ENCODE measurements at places on chromosomes 16 and 17.

- DNase-seq: no peak
Observed at GRCh38 chr16:24773771-24774427, 44.4 kb downstream of the TNRC6A start.

DNA sequence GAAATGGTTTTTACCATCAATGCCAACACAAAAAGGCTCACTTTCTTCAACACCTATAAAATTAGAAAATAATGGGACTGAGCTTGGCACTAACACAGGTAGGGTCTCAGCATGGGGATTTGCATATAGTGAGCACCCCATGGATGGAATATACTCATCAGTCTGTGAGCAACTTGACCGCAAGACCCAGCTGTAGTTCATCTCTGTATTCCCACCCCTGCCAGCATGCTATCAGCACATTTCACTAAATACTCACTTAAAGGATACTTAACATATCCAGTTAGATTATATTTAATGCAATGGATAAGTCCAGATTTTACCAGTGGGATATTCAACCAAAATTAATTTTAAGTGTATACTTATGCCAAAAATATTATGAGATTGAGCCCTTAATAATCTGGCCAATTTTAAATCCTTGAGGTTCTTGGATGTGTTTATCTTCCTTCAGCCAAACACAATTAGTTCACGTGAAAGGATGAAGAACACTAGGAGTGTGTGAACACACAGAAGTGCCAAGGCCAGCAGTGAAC, 66.7 kb downstream of the C16orf95 start:
- no peak for DNase-seq

- no peak for DNase-seq
Observed at GRCh38 chr16:80317599-80318037, 223.2 kb upstream of the DYNLRB2 start.

- no peak for DNase-seq
Observed at GRCh38 chr17:61381537-61381936, 18.1 kb upstream of the TBX2 start.

GRCh38 chr17:49729069-49729468, 21.3 kb upstream of the SLC35B1 start:
- no peak for DNase-seq

DNA sequence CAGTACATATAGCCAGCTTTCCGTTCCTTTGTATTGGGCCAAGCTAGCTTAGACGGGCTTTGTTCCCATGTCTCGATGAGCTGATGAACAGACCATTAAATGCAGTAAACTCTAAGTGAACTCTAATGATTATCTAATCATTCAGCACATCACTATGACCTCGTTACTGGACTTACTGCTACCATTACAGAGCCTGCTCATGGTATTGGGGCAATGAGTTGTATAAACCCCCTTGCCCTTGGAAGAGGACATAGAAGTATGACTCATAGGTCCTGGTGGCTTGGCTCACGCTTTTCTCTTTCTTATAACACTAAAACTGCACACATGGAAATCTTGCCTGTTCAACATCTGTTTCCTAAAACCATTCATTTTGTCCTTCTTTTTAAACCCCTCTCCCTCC, 93.6 kb upstream of the DYNLRB2 start:
- DNase-seq: no peak

GRCh38 chr17:71142333-71142732, 973.0 kb downstream of the KCNJ2 start:
- DNase-seq: no peak

DNA sequence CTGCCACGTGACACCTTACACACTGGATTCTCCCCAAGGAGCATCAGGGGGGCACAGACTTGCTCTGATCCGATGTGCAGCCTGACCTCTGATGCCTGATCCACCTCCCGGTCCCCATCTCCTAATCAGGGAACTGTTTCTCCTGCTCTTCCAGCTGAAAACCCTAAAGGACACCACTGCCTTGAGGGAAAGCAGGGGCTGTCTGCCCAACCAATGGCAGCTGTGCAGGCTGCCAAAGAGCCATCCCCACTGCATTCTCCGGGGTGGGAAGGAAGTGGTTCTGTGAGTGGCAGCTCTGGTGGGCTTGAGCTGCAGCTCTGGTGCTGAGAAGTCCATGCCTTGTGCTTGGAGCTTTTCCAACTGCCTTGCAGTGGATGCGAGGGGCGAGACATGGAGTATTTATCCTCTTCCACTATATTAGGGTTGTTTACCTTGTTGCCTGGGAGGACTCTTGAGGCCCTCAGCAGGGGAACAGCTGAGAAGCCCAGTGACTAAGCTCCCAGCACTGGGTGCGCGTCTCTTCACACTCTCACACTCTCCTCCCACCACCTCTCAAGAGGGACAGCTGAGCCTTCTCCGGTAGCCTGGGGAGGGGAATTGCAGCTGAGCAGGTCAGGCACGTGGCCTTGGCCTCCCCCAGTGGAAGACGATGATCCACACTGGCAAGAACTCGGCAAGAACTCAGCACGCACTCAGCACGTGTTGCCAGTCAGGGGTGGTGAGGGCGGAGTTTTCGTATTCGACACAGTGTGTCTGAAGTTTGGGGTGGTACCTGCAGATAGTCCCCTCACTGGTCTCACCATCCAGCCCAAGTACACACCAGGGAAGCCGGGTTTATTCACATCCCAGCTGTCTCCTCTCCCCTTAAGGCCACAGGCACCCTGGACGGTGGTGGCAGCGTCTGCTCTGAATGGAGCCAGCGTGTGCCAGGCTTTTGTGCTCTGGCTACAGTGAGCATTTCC, 21.1 kb upstream of the SPATA32 start:
- no peak for DNase-seq

- DNase-seq: no peak
Observed at GRCh38 chr16:84034516-84034915, 8.1 kb downstream of the SLC38A8 start.

- no peak for DNase-seq
Observed at GRCh38 chr17:39872751-39873150, 4.7 kb downstream of the ZPBP2 start.

GRCh38 chr17:48513666-48514455, 16.9 kb downstream of the HOXB1 start:
- no peak for DNase-seq

GRCh38 chr17:27471321-27472269, 15.3 kb downstream of the KSR1 start:
- peak; percentile 73 for DNase-seq

Data from activated CD8-positive, alpha-beta memory T cell treated with anti-CD3 and anti-CD28 coated beads, Interleukin-2, amount 50 U/mL, for 4 hours (primary cell).